ENCODE measurements at places on chromosomes 7 and 10.

DNA sequence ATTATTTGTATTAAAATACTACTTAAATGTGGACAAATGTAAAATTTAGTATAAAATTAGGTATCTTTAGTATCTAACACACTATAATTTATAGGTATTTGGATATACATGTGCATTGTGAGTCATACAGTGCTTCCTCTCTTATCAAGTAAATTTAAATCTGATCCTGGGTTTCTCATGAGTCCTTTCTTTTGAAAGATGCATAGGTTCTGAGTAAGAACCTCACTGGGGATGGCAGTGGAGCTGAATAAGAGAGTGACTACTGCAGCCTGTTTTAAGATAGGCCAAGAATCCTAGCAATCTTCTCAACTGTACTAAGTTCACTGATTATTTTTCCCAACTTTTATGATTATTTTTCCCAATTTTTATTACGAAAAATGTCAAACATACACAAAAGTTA lies 16.2 kb downstream of the CEP55 start:
- DNase-seq = no peak

DNA sequence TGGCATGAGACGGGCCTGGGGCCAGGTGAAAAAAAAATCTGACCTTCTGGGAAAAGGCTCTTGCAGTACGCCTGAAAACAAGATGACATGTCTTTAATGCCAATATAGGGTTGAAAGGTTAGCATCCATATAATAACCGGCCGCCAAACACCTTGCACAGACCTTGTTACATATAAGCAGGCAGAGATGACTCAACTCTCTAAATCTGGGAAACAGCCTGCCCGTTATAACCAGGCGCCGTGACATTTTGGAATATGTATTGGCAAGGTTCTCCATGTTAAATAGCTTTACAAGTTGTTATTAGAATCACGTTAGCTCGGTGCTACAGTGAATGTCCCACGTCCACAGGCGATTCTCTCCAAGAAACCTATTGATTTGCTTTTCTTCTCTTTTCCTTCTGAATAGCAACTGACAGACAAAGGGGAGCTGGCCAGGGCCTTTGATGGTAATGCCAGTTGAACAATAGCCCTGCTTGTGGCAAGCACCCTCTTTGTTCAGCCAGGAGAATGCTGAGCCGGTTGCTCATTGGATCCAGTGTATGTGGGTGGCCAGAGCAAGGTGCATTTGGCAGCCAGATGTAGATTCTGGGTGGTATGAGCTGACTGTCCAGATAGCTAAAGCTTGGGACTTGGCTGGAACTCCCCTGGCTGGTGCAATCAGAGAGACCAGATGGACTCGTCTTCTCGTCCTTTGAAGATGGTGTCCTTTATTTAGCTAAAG lies 80.1 kb upstream of the AUTS2 start:
- peak; percentile 38 for DNase-seq

- DNase-seq = no peak
Observed at GRCh38 chr10:33139181-33139646, 181.2 kb upstream of the ITGB1 start.

DNA sequence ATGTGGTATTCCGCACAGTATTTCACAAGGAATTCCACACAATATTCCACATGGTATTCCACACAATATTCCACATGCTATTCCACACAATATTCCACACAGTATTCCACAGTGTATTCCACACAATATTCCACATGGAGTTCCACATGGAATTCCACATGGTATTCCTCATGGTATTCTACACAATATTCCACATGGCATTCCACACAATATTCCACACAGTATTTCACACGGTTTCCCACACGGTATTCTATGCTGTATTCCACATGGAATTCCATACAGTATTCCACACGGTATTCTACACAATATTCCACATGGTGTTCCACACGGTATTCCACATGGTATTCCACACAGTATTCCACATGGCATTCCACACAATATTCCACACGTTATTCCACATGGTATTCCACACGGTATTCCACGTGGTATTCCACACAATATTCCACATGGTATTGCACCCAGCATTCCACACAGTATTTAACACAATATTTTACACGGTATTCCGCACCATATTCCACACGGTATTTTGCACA lies 137.3 kb upstream of the CHST15 start:
- DNase-seq = no peak

DNA sequence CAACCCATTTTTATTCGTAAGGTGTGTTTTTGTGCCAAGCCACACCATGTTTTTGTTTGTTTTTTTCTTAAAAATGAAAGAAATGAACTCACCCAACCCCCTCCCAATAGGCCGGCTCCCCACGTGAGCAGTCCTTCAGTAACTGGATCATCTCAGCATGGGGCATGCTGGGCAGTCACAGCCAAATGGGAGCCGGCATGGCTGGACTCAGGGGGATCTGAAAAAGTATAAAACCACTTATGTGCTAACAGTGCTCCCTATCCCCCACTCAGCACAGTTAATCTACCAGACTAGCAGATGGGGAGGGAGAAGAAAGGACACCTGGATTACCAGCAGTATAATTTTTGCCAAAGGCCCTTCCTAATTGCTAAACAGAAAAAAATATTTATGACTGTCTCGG lies 39.3 kb downstream of the BAZ1B start:
- no peak for DNase-seq

DNA sequence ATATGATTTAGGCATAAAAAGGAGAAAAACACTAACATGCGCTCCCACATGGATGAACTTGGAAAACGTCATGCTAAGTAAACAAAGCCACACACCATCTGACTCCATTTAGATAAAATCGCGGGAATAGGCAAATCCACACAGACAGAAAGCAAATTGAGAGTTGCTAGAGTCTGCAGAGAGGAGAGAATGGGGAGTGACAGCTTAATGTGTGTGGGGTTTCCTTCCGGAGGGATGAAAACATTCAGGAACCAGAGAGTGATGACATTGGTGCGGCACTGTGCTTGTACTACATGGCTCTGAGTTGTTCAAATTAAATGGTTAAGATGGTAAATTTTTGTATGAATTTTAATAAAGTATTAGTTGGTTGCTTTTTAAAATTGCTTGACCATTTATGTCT lies 482.9 kb upstream of the AKR1E2 start:
- no peak for DNase-seq

DNA sequence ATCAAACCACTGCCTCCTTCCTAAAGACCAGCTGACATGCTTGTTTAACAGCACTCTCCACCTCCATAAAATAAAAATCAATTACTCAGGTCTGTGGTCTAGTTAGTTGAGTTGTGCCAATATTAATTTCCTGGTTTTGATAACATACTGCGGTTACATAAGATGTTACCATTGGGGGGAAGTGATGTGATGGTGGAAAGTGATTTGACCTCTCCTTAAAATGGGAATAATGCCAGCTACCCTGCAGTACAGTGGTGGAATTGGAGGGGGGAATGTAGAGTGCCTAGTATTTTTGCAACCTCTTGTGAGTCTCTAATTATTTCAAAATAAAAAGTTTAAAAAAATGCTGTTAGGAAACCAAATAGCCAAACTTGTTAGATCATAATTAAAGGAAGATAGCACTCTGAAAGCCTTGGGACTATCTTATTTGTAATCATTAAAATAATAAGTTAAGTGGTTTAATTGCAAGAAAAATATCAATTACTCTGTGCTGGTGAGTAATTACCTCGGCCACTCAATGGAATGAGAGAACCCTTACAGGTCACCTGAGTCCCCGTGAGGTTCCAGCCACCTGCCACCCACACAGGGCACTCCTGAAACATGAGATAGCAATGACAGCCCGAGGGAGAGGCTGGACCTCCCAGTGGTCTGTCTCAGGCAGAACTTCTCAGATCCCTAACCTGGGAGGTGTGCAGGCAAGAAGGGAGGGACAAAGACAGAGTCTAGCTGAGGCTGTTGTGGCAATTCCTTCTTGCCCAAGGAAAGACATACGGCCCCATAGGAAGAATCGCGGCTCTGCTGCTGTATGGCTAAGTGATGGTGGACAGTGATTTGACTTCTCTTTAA lies 94.1 kb downstream of the SH3PXD2A start:
- DNase-seq = no peak

DNA sequence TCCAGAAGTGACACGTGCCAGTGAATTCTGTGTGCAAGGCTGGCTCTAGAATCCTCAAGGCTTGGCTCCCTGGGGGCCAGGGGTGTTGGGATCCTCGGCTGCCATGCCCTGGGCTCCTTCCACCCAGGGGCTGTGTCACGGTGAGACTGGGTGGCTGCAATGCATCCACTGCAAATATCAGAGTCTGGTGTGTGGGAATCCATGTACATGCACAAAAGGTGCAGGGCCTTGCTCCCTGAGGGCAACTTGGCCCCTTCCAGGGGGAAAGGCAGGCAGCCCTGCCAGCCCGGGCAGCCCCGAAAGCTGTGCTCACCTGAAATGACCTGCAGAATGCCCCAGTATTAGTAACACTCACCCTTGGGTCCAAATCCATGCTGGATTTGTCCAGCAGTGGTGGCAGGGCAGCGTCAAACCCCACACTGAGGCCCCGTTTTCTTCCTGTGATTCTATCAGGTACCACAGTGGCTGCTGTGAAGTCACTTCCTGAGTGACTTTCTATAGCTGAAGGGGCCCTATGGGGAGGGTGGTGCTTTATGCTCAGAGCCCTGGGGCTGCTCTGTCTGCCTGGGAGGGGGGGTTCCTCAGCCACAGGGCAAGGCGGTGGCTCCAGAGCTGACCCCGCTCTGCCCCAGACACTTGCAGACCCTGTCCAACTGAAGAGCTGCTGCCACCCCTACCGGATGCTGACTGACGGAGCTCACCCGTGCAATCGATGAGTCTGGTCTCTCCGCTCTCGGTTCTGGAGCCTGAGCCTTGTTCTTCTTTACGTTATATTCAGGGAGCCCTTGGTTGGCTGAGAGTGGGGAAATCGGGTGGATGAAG lies 317.7 kb downstream of the GLRX3 start:
- no peak for DNase-seq

DNA sequence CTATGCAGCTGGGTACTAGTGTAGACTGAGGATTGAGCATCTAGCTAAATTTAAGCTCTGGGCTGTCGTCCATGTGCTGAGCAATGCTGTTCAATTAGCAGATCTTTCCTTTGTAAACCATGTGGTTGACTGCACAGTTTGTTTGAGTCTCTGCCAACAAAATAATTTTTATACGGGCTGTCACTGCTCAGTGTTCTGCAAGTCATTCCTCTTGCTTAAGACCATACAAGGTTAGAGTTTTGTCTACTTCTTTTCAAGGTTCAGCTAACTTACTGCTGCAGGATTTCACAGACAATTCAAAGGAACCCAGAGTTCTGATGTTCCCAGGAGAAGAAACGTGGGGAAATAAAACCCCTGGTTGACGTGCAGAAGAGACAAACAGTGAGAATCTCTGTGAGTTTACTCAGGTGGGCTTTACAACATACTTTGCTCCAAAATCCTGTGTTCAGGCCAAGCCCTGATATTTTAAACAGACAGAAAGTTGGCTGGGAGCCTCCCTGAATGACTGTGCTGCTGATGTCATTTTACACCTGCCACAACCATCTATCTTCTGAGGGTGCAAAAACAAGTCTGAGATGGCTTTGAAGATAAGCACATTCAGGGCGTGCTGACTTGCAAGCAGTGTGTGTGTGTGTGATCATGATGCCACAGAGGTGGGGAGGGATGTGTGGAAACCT lies 177.1 kb upstream of the SVIL start:
- DNase-seq = peak; percentile 9

DNA sequence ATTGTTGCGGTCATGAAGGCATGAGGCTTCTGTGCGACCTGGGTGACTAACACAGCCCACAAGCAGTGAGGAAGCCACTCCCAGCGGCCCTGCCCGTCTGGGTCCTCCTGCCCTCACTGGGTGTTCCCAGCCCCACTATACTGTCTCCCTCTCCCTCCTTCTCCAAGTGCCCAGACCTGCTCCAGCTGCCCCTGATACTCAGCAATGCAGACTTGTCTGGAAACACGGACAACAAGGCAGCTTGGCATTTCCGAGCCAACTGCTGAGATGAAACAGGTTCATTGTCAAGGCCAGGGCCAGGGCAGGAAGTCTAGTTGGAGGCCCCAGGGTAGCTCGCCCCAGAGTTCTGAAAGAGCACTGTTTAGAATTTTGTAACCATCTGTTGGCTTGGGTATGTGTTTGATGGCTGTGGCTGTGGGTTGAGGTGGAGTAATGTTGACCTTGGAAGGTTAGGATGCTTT lies 95.7 kb downstream of the RBM20 start:
- DNase-seq = no peak

DNA sequence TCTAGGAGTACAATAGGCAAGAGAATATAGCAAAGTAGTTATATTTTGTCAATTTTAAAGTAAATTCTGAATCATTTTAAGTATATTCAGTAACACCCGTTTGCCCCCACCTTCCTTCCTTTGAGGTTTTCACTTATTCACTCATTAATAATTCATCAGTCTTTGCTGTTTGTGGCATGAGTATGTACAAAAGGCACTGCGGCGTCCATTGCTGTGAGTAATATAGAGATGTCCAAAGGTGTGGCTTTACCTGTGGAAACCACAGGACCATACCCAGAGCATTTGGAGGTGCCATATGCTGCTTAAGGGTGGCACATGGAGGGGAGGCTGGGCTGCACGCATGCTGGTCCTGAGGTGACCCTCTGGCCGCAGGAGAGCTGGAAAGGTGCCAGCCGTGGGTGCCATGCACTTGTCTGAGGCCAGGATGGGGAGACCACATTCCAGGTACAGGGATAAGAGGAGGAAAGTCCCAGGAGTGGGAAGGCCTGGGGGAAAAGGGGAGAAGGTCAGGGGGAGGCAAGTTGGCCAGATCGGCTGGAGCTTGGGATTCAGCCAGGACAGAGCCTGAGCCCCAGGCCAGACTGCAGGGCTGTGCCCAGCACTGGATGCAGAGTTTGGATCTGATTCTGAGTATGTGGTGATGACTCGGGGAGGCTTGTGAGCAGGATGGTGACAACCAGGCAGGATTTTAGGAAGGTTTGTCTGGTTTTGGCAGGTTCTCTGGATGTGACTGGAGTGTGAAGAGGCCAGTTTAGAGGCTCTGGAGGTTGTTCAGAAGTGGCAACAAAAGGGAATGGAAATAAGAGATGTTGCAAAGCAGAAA lies 223.4 kb downstream of the MGMT start:
- DNase-seq = no peak

GRCh38 chr10:88964869-88965415 lies 12.4 kb upstream of the ACTA2 start:
- no peak for DNase-seq

DNA sequence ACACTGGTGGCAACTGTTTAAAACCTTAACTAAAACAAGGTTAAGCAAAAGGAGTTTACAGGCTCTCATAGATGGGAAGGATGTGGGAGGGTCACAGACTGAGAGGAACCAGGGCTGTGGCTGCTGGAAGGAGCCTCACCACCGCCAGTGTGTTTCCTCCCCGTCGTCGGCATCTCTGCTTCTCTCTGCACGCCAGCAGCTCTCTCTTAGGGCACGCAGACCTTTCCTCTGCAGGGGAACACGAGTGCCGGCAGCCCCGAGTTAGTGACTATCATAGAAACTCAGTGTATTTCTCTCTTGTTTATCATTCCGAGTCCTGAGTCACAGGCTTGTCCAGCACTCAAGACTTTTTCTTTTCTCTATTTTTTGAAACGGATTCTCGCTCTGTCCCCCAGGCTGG lies 8.1 kb upstream of the SH2D4B start:
- DNase-seq = no peak

DNA sequence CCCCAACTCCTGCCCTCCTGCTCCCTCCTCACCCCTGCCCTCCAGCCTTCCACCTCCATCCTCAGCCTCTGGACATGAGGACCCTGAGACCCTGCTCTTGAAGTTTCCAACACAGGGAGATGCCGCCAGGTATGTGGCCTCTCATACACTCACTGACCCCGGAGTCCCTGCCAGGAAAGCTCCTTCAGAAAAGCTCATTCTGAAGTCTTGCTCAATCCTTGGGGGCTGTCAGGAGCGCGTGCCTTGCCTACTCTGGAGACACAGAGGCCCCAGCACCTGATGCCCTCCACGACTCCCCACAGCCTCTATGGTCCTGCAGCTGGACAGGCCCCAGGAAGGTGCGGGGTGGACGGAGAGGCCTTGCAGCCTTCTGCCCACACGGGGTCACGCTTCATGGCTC lies 11.0 kb downstream of the NUDT1 start:
- DNase-seq = no peak

Data from dorsolateral prefrontal cortex (tissue), 122 donors.